Neural progenitor cell (in vitro differentiated cells): ENCODE measurements at places on chromosomes 4 and X.

DNA sequence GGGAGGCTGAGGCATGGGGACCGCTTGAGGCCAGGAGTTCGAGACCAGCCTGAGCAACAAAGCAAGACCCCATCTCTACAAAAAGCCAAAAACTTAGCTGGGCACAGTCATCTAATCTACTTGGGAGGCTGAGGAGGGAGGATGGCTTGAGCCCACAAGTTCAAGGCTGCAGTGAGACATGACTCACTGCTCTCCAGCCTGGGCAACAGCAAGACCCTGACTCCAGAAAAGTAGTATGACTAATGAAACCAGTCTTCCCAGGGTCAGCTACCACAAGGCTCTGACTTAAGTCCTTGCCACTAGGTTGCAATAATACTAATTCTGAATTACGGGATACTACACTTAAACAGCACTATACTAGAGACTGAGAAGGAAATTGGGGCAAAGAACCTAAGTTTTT is 33.1 kb downstream of the ERVMER34-1 start:
- DNase-seq = no peak

- DNase-seq = no peak
Observed at GRCh38 chrX:21383546-21383945, 9.3 kb downstream of the CNKSR2 start.

- DNase-seq = no peak
Observed at GRCh38 chr4:20075248-20075871, 176.3 kb upstream of the SLIT2 start.

- no peak for DNase-seq
Observed at GRCh38 chrX:45614853-45615252, 414.2 kb upstream of the DIPK2B start.

DNA sequence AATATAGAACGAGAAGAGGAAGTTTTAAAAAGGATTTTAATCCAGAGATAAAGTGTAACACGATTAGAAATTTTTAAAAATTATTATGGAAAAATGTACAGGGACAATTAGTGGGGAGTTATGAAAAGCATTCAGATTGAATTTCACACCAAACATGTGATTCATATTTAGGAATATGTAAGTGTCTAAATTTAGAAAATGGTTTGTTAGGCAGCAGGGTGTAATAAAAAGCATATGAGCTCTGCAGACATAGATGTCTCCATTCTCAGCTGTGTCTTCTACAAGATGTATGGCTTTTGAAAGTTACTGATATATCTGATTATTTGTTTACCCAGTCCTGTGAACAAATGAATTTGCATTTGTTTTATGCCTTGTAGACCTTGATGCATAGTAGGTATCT is 638.9 kb upstream of the AGA start:
- no peak for DNase-seq

DNA sequence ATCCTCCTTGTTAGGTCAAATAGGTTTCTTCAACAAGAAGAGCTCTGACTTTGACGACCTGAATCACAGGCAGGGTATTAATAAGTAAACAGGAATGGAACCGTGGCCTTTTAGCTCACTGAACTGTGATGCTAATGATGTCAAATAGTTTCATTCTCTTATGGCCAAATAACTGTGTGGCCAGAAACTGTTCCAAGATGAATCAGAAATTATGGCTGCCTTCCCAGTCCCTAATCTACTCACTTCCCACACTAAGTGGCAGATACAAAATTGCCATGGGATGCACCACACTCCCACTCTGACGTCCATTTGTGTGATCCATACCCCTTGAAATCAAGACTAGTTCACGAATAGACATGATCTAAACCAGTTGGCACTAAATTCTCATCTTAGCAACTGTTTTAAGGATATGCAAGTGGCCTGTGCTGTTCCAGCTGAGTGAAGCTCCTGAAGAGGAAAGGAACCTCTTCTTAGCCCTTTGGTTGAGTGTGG is 455.4 kb downstream of the IL15 start:
- DNase-seq = no peak

- peak; percentile 82 for DNase-seq
Observed at GRCh38 chr4:138919094-138919936, 96.3 kb upstream of the NOCT start.

DNA sequence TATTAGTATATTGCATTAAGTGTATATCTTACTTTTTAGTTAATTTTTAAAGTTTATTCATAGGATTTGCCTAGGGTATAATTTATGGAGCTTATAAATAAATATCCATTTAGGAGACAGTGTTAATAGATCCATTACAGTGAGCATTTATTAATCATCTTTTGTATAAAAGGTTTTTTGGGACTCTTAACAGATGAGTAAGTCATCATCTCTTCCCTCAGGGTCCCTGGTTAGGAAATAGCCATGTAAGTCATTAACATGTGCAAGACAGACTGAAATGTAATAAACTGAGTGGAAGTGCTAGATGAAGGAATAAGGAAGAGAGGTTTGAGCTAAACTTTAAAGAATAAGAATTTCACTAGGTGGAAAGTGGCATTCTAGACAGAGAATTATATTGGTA is 69.2 kb downstream of the PAQR3 start:
- no peak for DNase-seq

DNA sequence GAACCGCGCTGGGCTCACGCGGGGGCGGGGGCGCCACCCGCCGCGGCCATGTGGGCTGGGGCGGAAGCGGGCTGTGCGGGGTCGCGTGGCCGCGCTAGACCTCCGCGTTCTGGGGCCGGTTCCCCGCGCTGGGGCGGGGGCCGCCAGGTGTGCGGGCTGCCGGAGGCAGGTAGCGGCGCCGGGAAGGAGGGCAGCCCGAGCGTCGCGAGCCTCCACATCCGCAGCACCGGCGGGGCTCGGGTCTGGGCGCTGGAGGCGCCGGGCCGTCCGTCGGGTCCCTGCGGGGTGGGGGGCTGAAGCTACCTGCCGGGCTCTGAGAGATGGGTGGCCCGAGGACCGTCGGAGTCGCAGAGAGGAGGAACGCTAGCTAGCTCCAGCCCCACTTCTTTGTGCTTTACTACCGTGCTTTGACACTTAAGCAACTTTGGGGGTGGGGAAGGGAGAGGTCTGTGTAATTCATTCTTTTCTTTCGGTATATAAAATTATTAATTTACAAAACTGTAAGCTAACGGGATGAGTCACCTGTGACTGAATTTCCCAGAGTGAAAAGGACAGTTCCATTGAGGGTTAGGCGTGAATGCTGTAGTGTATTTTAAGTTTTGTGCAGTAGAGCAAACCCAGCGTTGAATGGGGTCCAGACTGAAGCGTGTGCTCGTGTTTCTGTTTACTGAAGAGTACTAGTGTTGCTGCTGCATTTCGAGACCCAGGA is 689 bp downstream of the METAP1 start:
- peak; percentile 56 for DNase-seq

GRCh38 chrX:129478516-129478915 is 44.8 kb downstream of the SMARCA1 start:
- DNase-seq = no peak

GRCh38 chr4:136505020-136505419 is 1027.3 kb downstream of the PCDH18 start:
- DNase-seq = peak; percentile 16

GRCh38 chrX:37677765-37678164 is 7.8 kb upstream of the XK start:
- DNase-seq = no peak

- no peak for DNase-seq
Observed at GRCh38 chr4:7769396-7770223, 170.1 kb downstream of the AFAP1 start.

- DNase-seq = no peak
Observed at GRCh38 chr4:55218041-55218440, 92.6 kb upstream of the KDR start.

DNA sequence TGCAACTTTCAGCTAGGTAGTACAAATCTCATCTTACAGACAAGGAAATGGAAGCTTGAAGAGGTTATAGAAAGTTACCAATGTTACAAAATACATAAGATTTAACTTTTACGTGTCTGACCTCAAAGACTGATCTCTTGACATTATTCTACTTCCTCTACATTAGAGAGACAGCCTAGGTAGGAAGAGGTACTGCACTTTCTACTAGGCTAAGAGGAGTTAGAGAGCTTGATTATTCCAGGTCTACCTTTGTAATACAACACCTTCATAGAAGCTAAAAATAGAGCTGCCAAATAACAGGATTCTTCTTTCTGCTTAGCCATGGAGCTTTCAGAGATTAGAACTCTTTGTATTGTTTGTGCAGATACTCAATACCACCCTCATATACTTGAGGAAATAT is 147.6 kb upstream of the NPY2R start:
- no peak for DNase-seq

GRCh38 chrX:13652850-13653693 is at the start of gene TCEANC:
TSS of gene TCEANC (plus strand) at chrX:13653141. CDS start at chrX:13662509, 9,368 bp downstream.
- DNase-seq = peak; percentile 92

GRCh38 chrX:53211391-53211978 is 13.5 kb downstream of the KDM5C start:
- DNase-seq = no peak

DNA sequence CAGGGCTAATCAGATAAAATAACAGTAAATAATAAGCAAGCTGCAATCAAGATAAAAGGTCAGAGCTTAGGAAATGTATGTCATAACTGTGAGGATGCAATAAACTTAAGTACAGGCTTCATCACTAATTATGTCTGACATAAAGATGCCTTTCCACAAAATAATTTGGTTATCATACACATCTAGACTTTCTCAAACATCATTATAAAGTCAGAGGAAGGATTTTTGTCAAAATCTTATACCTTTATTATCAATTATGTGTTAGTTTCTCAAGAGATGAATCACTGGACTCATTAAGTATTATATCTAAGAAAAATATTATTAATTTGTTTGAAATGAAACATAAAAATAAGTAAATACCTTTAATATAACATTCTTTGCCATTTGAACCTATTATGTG is 695.4 kb upstream of the INTU start:
- no peak for DNase-seq
